ENCODE measurements at places on chromosomes 5 and 9.

DNA sequence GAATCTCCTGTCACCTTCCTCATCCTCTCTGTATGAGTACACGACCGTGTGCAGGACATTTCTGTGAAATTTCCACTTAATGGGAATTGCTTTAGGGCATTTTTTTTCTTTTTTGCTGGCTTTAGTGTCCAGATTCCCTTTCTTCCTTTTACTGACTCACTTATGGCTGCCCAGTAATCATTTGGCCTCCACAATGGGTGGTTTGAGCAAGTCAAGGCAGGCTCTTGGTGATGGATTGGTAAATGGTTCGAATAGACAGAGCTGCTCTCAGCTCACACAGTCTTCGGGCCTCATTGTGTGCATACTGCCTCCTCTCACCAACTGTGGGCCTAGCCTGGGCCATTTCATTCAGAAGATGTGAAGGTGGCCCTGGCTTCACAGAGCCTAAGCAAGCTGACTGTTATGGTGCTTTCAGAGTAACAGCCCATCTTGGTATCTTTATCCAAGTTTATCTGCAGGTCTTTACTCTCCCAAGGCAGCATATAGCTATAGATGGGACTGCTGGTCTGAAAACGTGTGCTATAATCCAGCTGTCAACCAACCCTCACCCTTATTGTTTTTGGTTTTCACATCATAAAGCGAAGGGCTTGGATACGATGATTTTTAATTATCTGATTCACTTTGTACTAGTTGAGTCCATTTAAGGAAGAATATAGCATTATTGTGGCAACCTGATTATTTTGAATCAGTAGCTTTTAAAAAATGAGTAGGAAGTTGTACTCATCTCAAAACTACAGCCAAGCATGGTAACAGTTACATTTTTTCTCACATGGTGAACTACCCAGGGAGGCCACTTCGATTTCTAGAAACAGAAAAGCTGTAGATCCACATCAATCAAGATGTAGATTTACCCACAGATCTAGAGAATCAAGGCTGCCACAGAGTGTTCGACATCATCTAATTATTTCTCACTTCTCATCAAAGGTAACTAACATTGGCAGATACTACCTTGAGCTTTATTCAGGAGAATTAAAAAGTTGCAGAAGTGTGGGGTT, 50.4 kb upstream of the CKMT2 start:
- DNase-seq: no peak

GRCh38 chr5:177507165-177507564, 2.5 kb downstream of the DOK3 start:
- no peak for DNase-seq

GRCh38 chr5:149727336-149728035, 2.6 kb upstream of the PPARGC1B start:
- DNase-seq: no peak

- peak; percentile 49 for DNase-seq
Measured at GRCh38 chr9:14313951-14314423, at the start of gene NFIB. NFIB (minus strand) TSS chr9:14314141; CDS start chr9:14313511, 630 bp downstream.

DNA sequence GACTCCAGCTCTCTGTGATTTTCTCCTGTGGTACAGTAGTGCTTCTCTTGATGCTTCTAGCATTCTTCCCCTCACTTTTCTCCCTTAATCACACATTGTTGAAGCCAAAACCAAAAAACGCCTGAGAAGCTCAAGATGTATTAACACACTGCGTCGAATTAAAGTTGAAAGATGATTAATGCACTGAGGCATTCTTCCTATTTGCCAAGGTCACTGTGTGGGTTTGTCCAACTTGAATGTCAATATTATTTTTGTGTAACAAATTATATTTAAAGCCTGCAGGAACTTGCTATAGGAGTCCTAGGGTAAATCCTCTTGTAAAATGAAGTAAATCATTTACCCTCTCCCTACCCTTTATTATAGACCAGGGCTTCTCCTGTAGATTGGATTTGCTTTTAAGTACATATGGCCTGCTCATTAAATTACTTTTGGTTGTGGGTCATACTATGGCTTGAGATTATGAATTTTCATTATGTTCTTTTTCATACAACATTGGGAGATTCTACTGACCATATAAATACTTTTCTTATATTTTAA, 68.1 kb downstream of the GDA start:
- no peak for DNase-seq

- DNase-seq: no peak
Measured at GRCh38 chr5:2129568-2130272, 247.0 kb upstream of the IRX4 start.

GRCh38 chr5:178368274-178368673, 135.7 kb upstream of the PHYKPL start:
- DNase-seq: no peak

- no peak for DNase-seq
Measured at GRCh38 chr5:116032991-116033390, 719 bp downstream of the ARL14EPL start.

DNA sequence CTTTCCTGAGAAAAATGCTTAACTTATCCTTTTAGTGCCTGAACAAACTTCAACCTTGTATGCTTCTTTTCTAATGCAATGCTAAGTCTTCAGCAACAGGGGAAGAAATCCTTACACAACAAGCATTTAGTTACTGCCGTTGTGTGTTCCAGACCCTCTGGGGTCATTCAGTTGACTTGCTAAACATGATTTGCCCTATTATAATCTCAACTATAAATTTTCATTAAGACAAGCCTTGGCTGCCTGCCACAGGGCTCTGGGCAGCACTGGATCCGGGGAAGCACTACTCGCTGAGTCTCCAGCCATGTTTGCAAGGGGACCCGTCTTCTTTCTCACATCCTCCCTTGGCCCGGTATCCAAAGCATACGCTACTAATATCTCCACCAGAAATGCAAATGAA, 58.1 kb downstream of the PTCH1 start:
- no peak for DNase-seq

GRCh38 chr5:81530919-81531318, 137.0 kb upstream of the ACOT12 start:
- peak; percentile 7 for DNase-seq

- DNase-seq: no peak
Measured at GRCh38 chr9:137077010-137077747, at the start of gene UAP1L1. UAP1L1 (plus strand) TSS chr9:137077517; CDS start chr9:137077533, 16 bp downstream.

GRCh38 chr5:141512390-141512910, 23.6 kb downstream of the PCDHGC5 start:
- peak; percentile 69 for DNase-seq

DNA sequence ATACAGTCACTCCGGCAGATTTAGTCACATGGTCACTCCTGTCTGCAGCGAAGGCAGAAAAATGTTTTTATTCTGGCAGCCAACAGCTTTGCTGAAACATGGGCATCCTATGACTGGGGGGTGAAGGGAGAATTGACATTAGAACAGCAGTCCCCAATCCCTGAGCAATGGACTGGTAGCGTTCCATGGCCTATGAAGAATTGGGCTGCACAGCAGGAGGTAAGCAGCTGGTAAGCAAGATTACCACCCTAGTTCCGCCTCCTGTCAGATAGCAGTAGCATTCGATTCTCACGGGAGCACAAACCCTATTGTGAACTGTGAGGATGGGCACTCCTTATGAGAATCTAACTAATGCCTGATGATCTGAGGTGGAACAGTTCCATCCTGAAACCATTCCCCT, 93.1 kb upstream of the FTMT start:
- DNase-seq: no peak

DNA sequence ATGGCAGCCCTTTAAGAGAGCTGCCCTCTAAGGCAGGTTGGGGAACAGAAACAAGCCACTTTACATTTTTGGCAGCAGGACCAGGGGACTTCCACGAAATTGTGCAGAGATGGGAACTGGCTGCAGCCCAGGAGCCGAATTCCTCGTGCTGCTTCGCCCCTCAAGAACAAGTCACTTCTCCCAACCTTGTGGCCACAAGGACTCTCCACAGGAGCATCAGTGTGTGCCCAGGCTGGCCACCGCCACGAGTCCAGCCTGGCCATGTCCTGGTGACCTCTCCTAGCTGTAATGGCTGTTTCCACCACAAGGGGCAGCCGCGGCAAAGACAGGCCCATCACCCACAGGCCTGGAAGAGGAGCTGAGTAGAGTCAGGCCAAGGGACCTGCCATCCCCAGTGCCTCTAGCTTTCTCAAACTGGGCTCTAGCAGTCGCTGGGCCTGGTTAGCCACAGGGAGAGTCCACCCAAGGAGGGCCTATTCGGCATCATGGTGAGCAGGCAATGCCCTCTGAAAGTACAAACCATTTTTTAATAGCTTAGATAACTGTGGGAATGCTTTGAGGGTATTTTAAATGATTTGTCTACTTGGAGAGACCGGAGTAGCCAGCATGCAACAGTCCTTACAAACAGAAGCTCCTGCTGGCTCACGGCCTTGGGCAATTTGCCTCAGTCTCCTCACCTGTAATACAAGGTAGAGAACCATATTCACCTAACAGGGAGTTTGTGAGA, 129.0 kb downstream of the COL23A1 start:
- peak; percentile 7 for DNase-seq

DNA sequence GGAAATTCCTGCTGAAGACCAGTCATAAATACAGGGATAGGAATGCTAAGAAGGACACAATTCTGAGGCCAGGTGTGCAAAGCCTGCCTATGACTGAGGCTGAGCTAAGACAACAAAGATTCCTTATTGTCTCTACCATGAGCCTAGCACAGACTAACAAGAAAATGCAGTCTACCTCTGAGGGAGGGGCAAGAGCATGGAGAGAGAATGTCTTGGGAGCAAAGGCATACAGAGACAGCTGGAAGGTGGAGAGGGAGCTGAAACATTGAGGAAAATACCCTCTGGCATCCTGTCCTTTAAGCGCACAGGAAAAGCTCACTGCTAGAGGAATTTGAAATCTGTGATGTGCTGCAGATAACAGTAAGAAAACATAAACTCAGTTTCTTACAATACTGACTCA, 8.8 kb upstream of the C9orf40 start:
- DNase-seq: no peak

DNA sequence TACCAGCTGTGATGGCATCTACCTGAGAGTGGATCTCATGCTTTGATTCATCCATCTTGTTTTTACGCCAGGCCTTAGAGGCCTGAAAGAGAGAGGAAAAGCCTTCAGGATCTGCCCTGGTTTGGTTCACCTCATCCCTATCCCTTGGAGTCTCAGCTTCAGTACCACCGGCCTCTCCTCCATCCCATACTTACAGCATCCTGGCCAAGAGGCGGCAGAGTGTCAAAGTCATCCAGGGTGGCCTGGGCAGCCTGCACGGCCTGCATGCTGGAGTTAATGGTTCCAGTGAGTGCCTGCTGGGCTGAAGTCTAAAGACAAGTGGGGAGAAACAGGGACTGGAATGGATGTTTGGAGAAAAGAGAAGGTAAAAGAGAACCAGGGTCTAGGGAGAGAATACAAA, 12.4 kb downstream of the TLN1 start:
- DNase-seq: no peak

- DNase-seq: no peak
Measured at GRCh38 chr5:165497707-165498106, 1992.3 kb downstream of the MAT2B start.

- no peak for DNase-seq
Measured at GRCh38 chr9:4069457-4070153, 230.3 kb downstream of the GLIS3 start.

GRCh38 chr9:121949364-121949763, 143.7 kb downstream of the TTLL11 start:
- no peak for DNase-seq

GRCh38 chr5:96903300-96903699, 27.0 kb downstream of the ERAP2 start:
- DNase-seq: no peak

DNA sequence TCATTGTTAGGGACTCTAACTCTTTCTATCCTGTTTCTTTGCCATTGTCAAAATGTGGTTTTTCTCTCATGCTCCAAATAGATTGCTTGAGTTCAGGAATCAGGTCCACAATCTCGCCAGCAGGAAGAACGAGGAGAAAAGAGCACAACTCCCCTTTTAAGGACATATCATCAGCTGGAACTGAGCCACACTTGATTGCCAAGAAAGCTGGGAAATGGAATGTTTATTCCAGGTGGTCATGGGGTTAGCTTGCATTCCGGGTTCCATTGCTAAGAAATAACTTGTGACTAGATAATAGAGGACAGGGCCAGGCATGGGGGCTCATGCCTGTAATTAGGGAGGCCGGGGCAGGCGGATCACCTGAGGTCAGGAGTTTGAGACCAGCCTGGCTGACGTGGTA, 32.4 kb upstream of the C9orf57 start:
- no peak for DNase-seq

DNA sequence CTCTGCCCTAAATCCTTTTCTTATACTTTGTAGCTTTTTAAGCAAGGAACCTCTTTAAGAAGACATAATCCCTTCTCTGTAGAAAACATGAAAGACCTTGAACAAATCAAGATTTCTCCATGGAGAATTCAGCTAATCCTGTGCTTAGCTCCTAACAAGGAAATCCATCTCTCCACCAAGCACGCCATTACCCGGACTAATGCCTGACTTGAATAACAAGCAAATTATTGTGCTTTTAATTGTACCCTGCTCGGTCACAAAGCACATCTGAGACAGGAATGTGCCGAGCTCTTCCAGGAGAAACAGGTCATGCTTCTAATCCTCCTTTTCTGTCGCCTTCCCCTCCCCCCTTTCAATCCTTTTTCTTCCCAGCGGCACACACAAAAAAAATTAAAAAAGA, 141.3 kb downstream of the PSAT1 start:
- no peak for DNase-seq

GRCh38 chr5:96726802-96727201, 64.6 kb downstream of the CAST start:
- DNase-seq: no peak

DNA sequence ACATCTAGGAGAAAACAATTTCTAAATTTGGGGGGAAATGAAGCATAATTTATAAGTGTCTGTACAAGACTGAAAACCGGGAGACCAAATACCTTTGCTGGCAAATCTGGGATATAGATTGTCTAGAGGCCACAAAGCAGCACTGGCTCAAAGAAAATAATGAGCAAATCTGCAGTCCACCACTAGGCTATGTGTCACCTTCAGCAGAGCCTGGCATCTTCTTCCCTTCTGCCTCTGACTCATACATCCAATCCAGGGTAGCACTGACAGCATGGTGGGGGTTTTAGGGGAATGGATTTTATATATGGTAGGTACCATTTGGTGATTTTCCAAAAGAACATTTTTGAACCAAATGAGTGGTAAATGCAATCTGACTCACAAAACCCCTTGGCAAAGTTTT, 12.8 kb downstream of the FAM81B start:
- DNase-seq: no peak

GRCh38 chr5:43400082-43400481, 12.1 kb downstream of the CCL28 start:
- peak; percentile 33 for DNase-seq

DNA sequence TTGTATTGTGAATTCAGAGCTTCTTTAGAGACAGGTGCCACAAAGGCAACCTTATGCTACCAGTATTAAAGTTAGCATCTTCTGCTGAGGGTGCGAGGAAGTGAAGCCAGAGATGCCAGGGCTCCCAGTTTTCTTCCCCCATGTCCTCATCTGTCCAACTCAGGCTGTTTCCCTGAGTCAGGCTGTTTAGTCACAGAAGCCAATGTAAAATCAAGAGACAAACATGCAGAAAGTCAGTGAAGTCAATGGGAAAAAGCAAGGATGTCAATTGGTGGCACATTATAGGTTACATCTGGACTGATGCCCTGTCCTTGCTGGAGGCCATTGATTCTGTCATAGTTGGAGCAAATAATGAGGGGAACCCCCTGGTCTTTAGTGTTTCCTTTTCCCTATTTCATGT, 168.5 kb downstream of the SAXO1 start:
- DNase-seq: no peak
